Activated CD4-positive, alpha-beta memory T cell treated with anti-CD3 and anti-CD28 coated beads for 36 hours (primary cell): ENCODE measurements at places on chromosomes 1 and 21. TPM values are rescaled to one million over a fixed set of nuclear protein-coding genes. Genes with fewer than 3 reads are reported as not detected.

- H3K36me3 ChIP-seq: no peaks in the 10 kb centered on the region
- H3K4me3 ChIP-seq: no peak overlapping the region
- no peak for DNase-seq
- H3K27ac ChIP-seq: no peak overlapping the region
- peaks cover 4% of the 10 kb centered on the region for H3K4me1 ChIP-seq
These were observed 153.7 kb downstream of the HHIPL2 start for GRCh38 chr1:222394224-222394623.

DNA sequence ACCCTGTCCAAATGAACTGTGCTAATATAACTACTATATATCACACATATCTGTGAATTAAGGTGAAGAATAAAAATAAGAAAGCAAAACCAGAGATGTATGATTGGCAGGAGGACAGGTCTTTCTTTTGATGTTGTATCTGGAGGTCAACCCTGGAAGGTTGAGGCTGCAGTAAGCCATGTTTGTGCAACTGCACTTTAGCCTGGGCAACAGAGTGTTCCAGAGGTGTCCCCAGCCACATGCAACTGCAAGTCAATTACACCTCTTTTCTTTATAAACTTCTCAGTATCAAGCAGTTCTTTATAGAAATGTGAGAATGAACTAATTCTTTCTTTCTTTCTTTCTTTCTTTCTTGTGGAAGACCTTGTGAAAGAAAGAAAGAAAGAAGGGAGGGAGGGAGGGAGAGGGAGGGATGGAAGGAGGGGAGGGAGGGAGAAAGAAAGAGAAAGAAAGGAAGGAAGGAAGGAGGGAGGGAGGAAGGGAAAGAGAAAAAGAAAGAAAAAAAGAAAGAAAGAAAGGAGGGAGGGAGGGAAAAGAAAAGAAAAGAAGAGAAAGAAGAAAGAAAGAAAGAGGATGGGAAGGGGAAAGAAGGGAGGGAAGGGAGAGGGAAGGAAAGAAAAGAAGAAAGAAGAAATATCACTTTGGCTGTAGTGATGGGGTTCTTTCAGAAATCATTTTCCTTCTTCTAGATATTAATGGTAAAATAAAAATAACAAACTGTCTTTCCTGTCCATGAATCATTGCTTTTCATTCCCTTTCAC, 54.0 kb upstream of the S1PR1 start:
- H3K36me3 ChIP-seq: no peaks in the 10 kb centered on the region
- H3K27ac ChIP-seq: peak overlapping the region; percentile 68
- no peak for DNase-seq
- H3K4me1 ChIP-seq: peaks cover 69% of the 10 kb centered on the region
- H3K27me3 ChIP-seq: no peaks in the 10 kb centered on the region

DNA sequence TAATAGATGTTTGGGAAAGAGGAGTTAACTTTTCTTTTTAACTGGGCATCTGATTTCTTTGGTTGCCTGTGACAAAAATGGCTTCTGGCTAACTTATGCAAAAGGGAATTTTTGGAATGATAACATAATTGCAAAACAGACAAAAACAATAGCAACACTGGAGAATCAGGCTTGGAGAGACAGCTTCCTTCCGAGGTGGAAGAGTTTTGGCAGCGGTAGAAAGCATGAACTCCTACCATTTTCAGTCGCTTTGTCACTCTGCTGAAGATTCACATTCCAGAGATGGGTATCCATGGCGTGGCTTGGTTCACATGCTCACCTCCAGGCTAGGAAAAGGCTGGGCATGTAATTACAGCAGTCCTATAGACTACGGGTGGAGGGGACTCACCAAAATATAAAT, 17.2 kb upstream of the FGGY start:
- H3K36me3 ChIP-seq: no peaks in the 10 kb centered on the region
- H3K27me3 ChIP-seq: peaks cover 7% of the 10 kb centered on the region
- H3K4me1 ChIP-seq: peaks cover 5% of the 10 kb centered on the region
- no peak for DNase-seq

- H3K27ac ChIP-seq: no peak overlapping the region
- H3K4me1 ChIP-seq: peaks cover 2% of the 10 kb centered on the region
- no peak for DNase-seq
- peaks cover 9% of the 10 kb centered on the region for H3K27me3 ChIP-seq
- H3K4me3 ChIP-seq: no peak overlapping the region
These were observed 5.7 kb downstream of the GSTM5 start for GRCh38 chr1:109717729-109718128.

Gene SPRR2A
- not detected for total RNA-seq
